ENCODE measurements at places on chromosomes 11 and 22.

DNA sequence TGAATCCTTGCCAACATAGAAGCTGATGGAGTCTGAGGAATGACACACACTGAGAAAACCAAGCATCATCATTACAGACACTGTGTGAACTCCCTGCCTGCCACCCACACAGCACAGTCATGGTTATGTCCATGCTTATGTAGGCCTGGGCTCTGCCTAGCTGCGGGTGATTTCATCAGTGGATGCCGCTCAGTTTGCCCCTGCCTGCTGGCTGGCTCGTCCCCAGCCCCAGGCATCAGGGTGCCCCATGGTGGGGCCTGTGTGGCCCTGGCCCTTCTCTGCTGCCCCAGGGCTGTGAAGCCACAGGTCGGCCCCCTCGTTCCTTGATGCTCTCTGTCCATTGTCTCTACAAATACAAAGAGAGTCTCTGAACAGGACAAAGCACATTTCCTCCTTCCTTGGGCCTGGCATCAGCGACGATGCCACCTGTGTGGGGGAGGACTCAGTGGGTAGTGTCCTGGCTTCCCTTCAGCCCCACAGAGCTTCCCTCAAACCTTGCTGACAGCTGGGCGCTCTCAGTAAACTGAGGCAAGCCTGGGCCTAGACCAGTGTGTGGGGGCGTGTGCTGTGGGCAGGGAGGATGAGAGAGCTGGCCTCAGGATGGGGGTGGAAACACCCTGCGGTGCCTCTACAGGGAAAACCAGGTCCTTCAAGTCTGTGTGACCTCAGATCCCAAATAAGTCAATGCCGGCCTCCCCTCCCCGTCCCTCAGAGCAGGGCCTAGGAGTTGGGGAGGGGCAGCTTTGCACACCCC, 20.0 kb upstream of the TUB start:
- DNase-seq: no peak

- no peak for DNase-seq
Observed at GRCh38 chr11:122706291-122707088, 51.0 kb downstream of the UBASH3B start.

DNA sequence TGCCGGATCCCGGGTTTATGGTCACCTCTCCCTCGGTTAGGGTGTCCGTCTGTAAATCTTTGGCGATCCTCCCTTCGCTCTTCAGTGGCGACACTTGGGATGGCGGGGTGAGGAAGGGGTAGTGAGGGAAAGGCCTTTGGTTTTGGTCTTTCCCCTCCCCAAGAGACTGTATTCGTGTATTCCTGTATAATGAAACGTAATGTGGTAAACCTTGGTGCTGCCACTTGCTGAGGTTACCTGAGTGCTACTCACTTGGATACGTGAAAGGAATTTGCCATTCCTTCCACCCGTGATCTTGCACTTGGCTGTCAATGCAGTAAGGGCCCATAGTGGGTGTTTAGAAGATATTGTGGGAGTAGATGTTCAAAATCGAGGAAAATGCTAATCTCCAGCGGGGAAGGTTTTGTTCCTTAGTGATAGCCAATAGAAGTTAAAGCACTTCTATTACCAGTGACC, 578 bp upstream of the NUP160 start:
- peak; percentile 27 for DNase-seq

DNA sequence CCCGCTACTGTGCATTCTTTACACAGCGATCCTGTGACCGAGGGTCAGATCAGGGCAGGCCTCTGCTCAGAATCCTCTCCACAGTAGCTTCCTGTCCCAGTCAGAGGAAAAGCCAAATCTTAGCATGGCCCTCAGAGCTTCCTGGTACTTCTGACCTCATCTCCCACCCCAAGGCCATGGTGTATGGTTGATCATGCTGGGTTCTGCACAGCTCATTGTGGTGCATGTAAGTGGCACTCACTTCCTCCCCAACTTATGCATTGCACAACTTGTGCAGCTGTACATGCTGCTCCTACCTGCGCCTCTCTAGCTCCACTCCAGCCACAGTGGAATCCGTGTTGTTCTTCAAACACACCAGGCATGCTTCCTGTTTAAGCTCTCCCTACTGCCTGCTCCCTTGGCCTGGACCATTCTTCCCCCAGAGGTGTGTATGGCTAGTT, 20.3 kb downstream of the BMAL1 start:
- DNase-seq: no peak
